Chondrocyte (in vitro differentiated cells): ENCODE measurements at places on chromosomes 16 and 17. TPM values are rescaled to one million over a fixed set of nuclear protein-coding genes. Genes with fewer than 3 reads are reported as not detected.

DNA sequence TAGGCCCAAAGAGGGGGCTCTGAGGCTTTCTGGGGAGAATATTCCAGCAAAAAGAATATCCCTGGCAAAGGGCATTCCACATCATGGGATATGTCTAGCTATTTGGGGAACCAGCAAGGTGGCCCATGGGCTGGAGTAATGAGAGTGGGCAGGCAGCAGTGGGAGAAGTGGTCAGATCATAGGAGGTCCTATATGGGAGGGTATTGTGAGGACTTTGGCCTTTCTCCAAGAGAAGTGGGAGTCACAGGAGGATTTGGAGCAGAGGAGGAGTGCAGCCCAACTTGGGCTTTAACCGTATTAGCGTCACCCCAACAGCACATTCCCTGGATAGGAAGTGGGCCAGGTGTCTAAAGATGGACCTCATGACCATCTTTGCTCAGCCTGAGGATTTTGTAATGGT lies 151.4 kb downstream of the ENGASE start:
- DNase-seq = no peak
- no peak overlapping the region for H3K4me3 ChIP-seq
- no peak overlapping the region for H3K27ac ChIP-seq
- no peaks in the 10 kb centered on the region for H3K4me1 ChIP-seq

DNA sequence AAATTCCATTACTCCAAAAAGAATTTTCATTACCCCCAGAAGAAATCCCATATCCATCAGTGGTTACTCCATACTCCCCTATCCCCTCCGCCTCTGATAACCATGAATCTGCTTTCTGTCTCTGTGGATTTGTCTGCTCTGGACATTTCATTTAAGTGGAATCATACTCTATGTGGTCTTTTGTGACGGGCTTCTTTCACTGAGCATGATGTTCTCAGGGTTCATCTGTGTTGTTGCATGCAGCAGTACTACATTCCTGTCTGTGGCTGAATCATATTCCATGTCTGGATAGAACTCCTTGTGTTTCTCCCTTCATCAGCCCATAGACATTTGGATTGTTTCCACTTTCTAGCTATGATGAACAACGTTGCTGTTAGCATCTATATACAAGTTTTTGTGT lies 59.5 kb upstream of the IRX3 start:
- no peak overlapping the region for H3K27ac ChIP-seq
- H3K4me3 ChIP-seq = no peak overlapping the region
- H3K36me3 ChIP-seq = no peaks in the 10 kb centered on the region
- H3K27me3 ChIP-seq = peaks cover 5% of the 10 kb centered on the region
- no peak for DNase-seq
- H3K4me1 ChIP-seq = peaks cover 5% of the 10 kb centered on the region

DNA sequence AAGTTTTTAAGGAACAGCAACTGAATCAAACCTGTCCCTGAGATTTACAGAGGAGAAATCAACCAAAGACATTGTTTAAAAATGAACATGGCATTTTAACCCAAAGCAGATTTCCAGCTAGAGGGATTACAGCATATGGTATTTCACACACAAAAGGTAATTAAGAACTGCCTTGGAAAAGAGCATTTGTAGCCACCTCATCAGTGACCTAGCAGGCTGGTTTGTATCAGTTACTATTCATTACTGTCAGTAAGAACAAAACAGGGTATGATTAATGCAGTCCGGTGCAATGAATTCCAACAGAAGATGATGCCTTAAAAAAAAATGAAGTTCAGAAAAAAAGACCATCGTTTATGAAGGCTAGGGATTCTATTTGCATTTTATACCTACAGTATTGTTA lies 219.9 kb downstream of the CHD9NB start:
- H3K27ac ChIP-seq = no peak overlapping the region
- H3K4me1 ChIP-seq = no peaks in the 10 kb centered on the region
- peaks cover 2% of the 10 kb centered on the region for H3K27me3 ChIP-seq
- H3K4me3 ChIP-seq = no peak overlapping the region
- DNase-seq = no peak

Gene CDRT15
- total RNA-seq = not detected in 3 replicates

Gene AATK
- total RNA-seq = 0.48 to 0.67 TPM (median 0.51 TPM) in 3 replicates

DNA sequence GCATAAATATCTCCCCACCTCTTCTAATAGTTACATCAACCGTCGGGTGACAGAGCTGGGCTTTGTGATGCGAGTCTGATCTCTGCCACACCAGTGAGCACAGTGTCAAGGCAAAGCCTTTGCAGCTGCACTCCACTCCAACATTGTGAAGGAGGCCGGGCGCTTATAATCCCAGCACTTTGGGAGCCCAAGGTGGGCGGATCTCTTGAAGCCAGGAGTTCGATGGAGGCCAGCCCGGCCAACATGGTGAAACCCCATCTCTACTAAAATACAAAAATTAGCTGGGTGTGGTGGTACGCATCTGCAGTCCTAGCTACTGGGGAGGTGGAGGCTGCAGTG lies 18.9 kb downstream of the CYB5D2 start:
- peak overlapping the region; percentile 96 for H3K27ac ChIP-seq
- DNase-seq = no peak

DNA sequence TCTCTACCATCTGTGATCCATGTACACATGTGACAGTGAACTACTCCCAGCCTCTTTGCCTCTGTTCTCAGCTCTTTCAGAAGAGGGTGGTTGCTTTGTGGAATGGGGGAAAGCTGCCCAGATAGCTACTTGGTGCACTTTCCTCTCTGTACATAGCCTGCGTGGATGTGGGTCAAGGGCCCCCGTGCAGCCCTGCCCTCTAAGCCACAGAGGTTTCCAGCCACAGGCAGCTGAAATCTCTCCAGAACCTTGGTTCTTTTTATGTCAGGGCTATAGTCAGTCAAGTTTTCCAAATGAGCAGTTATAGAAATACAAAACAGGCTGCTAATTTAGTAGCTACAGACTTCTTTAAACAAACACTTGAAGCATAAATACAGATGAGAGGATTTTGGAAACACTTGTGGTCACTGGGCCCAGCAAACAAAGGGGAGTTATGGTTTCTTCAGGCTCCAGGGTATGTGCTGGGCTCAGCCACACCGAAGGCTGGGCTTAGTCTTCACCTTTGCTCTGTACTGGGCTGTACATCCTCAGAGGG lies 199.7 kb upstream of the ASIC2 start:
- no peaks in the 10 kb centered on the region for H3K4me1 ChIP-seq
- DNase-seq = no peak

Gene SPHK1
- total RNA-seq = 5.8 to 12.8 TPM (median 12.7 TPM) in 3 replicates

GRCh38 chr17:8226536-8227237 lies 16.3 kb upstream of the AURKB start:
- DNase-seq = no peak
- peak overlapping the region; percentile 74 for H3K4me3 ChIP-seq
- peaks cover 20% of the 10 kb centered on the region for H3K36me3 ChIP-seq

Gene OMG
- not detected in 3 replicates for total RNA-seq

- DNase-seq = no peak
- no peak overlapping the region for H3K4me3 ChIP-seq
- peak overlapping the region; percentile 85 for H3K27ac ChIP-seq
- peaks cover 3% of the 10 kb centered on the region for H3K36me3 ChIP-seq
- peaks cover 38% of the 10 kb centered on the region for H3K4me1 ChIP-seq
- no peaks in the 10 kb centered on the region for H3K27me3 ChIP-seq
Measured at GRCh38 chr16:4501071-4501478, 24.9 kb downstream of the HMOX2 start.

DNA sequence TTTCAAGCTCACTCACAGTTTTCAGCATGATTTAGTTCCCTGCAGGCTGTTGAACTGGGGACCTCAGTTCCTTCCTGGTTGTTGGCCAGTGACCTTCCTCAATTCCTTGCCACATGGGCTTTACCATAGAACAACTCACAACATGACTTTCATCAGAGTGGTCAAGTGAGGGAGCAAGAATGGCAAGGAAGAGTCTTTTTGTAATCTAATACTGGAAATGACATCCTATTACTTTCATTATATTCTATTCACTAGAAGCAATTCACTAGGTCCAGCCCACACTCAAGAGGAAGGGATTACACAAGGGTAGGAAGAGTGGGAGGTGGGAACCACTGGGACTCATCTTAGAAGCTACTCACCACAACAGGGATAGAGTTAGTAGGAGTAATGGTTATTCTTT lies 57.6 kb downstream of the SYT17 start:
- H3K4me1 ChIP-seq = peaks cover 13% of the 10 kb centered on the region
- no peak overlapping the region for H3K27ac ChIP-seq
- H3K4me3 ChIP-seq = no peak overlapping the region
- no peaks in the 10 kb centered on the region for H3K36me3 ChIP-seq
- H3K27me3 ChIP-seq = peaks cover under 1% of the 10 kb centered on the region

DNA sequence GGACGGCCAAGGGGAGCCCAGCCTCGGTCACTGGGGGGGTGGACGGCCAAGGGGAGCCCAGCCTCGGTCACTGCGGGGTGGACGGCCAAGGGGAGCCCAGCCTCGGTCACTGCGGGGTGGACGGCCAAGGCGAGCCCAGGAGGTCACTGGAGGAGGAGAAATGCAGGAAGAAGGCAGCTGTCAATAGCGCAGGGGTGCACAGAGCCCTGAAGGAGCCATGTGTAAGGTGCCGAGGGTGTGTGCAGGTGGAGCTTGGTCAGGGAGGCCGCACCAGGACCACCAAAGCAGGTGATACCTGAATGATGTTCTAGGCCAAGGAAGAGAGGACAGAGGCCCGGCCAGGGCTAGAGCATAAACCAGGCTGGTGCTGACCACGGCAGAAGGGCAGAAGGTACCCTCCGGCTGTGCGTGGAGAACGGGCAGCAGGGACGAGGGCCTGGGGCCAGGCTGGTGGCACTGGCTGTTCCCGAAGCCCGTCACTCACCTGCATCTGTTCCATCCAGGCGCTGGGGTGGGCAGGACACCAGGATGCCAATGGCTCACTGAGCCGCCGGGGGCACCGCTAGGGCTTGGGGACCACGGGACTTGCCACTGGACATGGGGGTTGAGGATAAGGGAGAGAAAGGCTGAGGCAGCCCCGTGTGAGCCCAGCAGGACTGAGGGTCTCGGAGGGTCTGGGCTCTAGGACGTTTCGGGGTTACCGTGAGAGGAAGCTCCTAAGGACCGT lies 5.9 kb upstream of the CCDC57 start:
- peak; percentile 81 for DNase-seq
- peaks cover 34% of the 10 kb centered on the region for H3K4me1 ChIP-seq
- no peak overlapping the region for H3K27ac ChIP-seq
- no peaks in the 10 kb centered on the region for H3K36me3 ChIP-seq

- no peak overlapping the region for H3K27ac ChIP-seq
- no peak overlapping the region for H3K4me3 ChIP-seq
- H3K27me3 ChIP-seq = no peaks in the 10 kb centered on the region
- peaks cover 12% of the 10 kb centered on the region for H3K36me3 ChIP-seq
- DNase-seq = no peak
- peaks cover 23% of the 10 kb centered on the region for H3K4me1 ChIP-seq
Measured at GRCh38 chr17:64491994-64492393, 4.9 kb downstream of the POLG2 start.

Gene CDR2L
- total RNA-seq = 32.7 to 51.1 TPM (median 51.0 TPM) in 3 replicates

DNA sequence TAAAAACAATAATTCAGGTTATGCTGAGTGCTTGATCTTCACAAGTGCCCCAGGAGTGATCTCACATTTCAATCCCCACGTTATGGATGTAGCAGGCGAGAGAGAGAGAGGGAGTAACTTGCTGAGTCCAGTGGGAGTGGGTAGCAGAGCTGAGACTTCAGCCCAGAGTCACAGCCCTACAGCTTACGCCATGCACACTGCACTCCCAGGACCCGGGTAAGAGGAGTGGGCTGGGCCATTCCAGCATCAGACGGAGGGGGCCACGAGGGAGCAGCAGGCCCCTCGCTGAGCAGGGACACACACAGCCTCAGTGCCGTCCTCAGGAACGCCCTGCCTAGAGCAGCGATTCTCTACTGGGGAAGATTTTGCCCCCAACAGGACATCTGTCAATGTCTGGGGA lies 9.8 kb upstream of the KIF19 start:
- peaks cover 17% of the 10 kb centered on the region for H3K27me3 ChIP-seq
- no peaks in the 10 kb centered on the region for H3K36me3 ChIP-seq
- DNase-seq = no peak
- H3K4me3 ChIP-seq = no peak overlapping the region
- H3K4me1 ChIP-seq = no peaks in the 10 kb centered on the region
- H3K27ac ChIP-seq = no peak overlapping the region

Gene HIRIP3
- 8.4 to 14.0 TPM (median 9.9 TPM) in 3 replicates for total RNA-seq

- H3K27me3 ChIP-seq = no peaks in the 10 kb centered on the region
- peak overlapping the region; percentile 64 for H3K4me3 ChIP-seq
- H3K36me3 ChIP-seq = peaks cover 11% of the 10 kb centered on the region
- no peak for DNase-seq
- peak overlapping the region; percentile 92 for H3K27ac ChIP-seq
- H3K4me1 ChIP-seq = peaks cover 57% of the 10 kb centered on the region
Measured at GRCh38 chr17:1486802-1487695, 5.4 kb downstream of the MYO1C start.

Gene APOH
- total RNA-seq = not detected in 3 replicates

- H3K4me3 ChIP-seq = no peak overlapping the region
- DNase-seq = no peak
- H3K27me3 ChIP-seq = no peaks in the 10 kb centered on the region
- H3K27ac ChIP-seq = no peak overlapping the region
- peaks cover 2% of the 10 kb centered on the region for H3K36me3 ChIP-seq
Measured at GRCh38 chr16:47250983-47251382, 107.2 kb upstream of the NETO2 start.

Gene TTLL6
- not detected in 3 replicates for total RNA-seq

Gene TP53TG3
- not detected in 3 replicates for total RNA-seq

GRCh38 chr17:13843862-13844635 lies 225.3 kb upstream of the COX10 start:
- no peak overlapping the region for H3K27ac ChIP-seq
- DNase-seq = no peak
- peaks cover 4% of the 10 kb centered on the region for H3K36me3 ChIP-seq
- no peaks in the 10 kb centered on the region for H3K27me3 ChIP-seq

- no peak overlapping the region for H3K27ac ChIP-seq
- H3K4me3 ChIP-seq = no peak overlapping the region
- no peaks in the 10 kb centered on the region for H3K36me3 ChIP-seq
- no peak for DNase-seq
Measured at GRCh38 chr17:10081571-10082169, 116.7 kb downstream of the GAS7 start.

DNA sequence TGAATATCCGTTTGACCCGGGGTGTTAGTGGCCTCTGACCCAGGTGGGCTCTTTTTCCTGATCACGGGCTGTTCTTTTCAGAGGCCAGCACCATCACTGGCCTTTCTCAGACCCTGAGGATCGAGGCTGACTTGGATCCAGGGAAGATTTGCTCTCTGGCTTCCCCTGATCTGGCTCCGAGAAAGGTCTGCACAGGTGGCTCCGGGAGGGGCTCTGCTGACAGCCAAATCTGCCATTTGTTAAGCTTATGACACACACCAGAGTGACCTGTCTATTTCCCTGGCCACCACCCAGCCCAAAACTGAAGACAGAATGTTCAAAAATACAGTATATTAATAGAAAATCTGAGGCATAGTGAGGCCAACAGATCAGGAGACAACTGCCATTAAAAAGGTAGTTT lies 221.8 kb upstream of the TNRC6C start:
- DNase-seq = no peak
- H3K4me3 ChIP-seq = no peak overlapping the region
- H3K27me3 ChIP-seq = peaks cover 1% of the 10 kb centered on the region

Gene KRTAP4-6
- not detected in 3 replicates for total RNA-seq

GRCh38 chr17:42560246-42560645 lies 1.7 kb upstream of the COASY start:
- H3K27ac ChIP-seq = peak overlapping the region; percentile 63
- no peaks in the 10 kb centered on the region for H3K27me3 ChIP-seq
- peaks cover 48% of the 10 kb centered on the region for H3K4me1 ChIP-seq
- no peak for DNase-seq
- no peak overlapping the region for H3K4me3 ChIP-seq

GRCh38 chr16:48244863-48245195 lies 729 bp downstream of the LONP2 start:
- H3K4me3 ChIP-seq = peak overlapping the region; percentile 95
- no peaks in the 10 kb centered on the region for H3K36me3 ChIP-seq
- H3K27me3 ChIP-seq = no peaks in the 10 kb centered on the region
- DNase-seq = no peak
- peak overlapping the region; percentile 94 for H3K27ac ChIP-seq

GRCh38 chr16:74501484-74502478 lies 80.5 kb upstream of the CLEC18B start:
- no peak for DNase-seq
- peaks cover 4% of the 10 kb centered on the region for H3K36me3 ChIP-seq
- no peaks in the 10 kb centered on the region for H3K27me3 ChIP-seq
- peak overlapping the region; percentile 38 for H3K4me3 ChIP-seq
